ENCODE measurements at places on chromosomes 7 and 10.

DNA sequence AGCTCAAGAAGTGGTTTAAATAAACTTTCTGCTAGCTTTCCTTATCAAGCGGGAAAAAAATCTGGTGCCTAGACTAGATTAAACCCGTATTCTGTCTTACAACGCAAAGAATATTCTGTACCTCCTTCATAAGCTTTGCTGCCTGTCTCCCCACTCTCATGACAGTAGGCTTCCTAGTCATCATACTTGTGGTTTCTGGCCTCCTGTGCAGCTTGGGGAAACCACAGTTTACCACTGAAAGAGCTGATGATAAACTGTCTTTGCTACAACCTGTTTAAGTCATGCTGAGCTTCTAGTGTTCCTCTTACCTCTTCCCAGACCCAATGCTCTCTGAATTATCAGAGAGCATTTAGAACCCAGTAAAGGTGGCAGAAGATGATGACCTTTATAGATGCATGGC, 55.0 kb downstream of the PODXL start:
- no peak for DNase-seq

DNA sequence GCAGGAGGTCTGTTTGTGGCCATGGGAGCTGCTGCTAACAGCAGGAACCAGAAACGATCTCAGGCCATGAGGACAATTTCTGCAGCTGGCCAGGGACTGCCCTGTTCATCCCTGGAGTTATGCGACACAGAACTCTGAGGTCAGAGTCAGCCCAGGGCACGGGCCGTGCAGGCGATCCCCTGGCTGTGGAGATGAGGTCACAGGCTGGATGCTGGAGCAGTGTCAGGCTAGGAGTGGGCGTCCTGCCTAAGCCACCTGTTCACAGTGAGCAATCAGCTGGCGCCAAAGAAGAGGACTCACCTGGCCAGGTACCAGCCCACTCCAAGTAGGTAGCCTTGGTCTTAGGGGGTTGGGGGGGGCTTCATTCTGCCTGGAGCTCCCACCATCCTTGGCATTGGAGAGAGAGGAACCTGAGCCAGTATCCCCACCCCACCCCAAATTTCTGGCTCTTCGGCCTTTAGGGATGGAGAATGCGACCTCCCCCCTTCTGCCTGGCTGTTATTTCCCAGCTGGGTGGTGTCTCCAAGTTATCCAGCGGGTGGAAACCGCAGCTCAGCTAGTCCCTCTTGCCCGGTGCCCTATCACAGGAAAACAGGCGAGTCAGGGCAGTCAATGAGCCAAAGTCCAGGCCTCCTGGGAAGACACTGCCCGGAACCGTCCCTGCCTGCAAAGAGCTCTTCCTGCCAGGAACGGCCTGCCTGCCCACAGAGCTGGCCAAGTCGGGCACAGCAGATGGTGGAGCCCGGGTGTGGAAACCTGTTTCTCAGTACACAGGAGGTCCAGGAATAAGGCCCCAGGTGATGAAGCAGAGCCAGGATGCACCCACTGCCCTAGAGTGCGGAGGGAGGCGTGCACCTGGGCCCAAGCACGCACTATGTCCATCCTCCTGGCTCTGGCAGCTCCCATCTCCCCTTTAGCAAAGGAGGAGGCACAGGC, 1.8 kb upstream of the TTYH3 start:
- no peak for DNase-seq

GRCh38 chr7:36021917-36022550, 131.0 kb upstream of the EEPD1 start:
- no peak for DNase-seq

- no peak for DNase-seq
These were observed 283.5 kb upstream of the PPP2R2D start for GRCh38 chr10:131617113-131617858.

GRCh38 chr10:74373059-74373458, 222.0 kb downstream of the ADK start:
- no peak for DNase-seq

DNA sequence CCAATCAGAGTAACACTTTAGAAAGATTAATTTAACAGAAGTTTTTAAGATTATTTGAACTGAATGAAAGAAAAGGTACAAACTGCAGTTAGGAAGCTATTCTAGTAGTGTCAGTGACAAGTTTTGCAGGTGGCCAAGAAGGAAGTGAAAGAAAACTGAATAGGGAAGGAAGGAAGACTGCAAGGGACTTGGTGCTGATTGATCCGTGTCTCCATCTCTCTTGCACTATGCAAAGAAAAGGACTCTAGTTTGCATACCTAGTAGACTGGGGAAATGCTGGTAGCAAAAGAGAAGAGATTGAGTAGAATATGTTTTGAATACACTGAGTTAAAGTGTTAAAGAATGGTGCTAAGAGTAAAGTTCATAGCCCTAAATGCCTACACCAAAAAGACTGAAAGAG, 33.0 kb downstream of the OR6V1 start:
- no peak for DNase-seq
